Gastroesophageal sphincter (tissue), 4 donors: ENCODE measurements at places on chromosomes 16 and 17. TPM values are rescaled to one million over a fixed set of nuclear protein-coding genes. Genes with fewer than 3 reads are reported as not detected.

Gene GDPD3
- total RNA-seq, result 1.1 TPM

DNA sequence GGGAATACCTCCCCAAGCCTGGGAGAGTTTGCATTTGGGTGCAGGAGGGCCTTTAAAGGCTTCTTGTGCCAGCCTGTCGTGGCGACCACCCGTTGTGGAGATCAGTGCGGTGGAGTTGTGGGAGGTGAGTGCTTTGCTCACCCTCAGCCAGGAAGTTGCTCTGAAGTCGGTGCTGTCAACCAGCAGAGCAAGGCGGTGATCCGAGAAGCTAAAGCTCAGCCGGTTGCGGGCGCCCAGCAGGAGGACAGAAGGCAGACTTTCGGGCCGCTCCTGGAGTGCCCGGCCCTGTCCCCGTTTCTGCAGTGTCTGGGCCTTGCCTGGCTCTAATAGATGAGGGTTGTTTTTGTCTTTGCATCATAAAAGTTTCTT is 1.4 kb downstream of the UBE2I start:
- no peak for ATAC-seq

DNA sequence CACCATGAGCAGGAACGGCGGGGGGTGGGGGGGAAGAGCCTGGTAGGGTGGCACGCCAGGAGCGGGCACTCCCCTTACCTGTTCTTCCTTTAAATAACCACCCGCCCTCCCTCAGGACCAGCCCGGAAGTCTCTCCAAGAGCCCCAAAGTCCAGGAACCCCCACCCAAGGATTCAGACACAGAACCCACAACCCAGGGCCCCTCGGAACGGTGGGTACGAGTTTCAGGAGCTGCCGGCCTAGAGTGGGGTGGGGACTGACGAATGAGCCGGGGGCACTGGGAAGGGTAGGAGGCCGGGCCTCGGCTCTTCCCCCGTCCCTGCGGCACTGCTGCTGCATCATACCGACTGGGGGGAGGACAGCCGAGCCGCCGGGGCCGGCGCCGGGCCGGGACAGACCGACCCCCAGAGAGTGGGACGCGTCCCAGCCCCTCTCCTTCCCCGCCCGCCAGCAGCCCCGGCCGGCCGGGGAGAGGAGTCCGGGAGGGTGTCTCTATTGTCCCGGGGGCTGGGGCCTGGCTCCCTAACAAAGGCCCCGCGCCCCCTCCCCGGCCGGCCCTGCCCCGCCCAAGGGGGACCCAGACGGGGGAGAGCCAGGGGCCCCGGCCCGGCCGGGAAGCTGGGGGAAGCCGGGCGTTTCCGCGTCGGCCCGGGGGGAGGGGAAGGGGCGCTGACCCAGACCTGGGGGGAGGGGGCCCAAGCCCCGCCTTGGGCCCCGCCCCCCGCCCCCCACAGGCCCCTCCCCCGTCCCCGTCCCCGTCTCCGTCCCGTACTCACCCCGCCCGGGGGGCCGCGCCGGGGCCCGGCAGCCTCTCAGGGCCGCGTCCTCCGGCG is 747 bp downstream of the ATXN7L3 start:
- peak; percentile 14 for ATAC-seq

DNA sequence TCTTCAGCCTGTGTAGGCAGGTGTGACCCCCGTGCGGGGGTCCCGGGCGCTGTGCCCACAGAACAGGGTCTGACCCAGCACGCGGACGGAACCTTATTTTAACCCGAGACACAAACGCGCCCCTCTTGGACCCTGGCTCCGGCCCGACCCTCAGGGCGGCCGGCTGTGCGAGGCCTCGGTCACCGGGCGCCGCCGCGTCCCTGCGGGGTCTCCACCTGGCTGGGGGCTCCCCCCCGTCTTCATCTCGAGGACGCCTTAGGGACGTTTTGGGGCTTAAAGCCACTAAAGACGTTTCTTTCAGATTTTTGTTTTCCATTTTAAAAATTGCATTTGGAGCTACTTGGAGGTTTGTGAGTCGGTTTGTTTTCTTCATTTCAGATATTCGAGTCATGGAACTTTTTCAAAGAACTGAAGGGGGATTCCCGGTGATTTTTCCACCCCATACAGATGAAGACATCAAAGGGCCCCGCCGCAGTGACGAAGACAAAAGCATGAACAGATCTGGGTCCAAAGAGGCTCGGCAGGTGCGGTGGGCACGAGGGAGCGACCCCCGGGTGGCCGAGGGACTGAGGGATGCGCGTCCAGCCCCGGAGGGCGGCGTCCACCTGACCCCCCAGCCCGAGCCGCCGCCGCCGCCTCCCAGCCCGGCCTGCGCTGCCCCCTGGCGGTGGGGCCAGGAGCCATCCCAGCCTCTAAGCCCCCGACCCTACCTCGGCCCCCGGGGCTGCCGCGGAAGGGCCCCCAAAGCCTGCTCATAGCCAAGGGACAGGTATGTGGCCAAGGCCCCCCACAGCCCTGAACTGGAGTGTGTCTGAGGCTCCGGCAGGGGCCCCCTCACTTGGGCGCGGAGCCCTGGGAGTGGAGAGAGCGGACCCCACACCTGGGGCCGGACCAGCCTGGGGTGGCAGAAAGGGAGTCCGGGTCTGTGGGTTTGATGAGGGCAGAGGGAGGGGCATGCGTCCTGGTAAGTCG is 3.8 kb upstream of the CD7 start:
- ATAC-seq, result peak; percentile 51
